Left lobe of liver (tissue), 2 donors: ENCODE measurements at places on chromosomes 7 and 10.

DNA sequence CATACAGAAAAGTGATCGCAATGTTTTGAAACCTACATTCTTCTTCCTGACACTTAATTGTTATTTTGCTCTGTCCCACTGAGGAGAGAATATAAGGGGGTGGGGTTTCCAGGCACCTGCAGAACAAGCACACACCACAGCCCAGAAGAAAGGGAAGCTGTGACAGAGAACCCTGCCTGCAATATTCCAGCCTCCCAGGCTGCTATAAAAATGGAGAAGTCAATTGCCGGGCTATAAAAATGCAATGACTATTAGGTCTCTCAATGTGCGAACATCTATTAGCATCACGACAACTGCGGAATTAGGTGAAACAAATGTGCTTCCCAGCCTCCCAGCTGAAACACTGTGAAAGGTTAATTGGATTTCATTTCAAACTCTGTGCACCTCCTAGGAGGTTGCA, 145.3 kb upstream of the FRMD4A start:
- DNase-seq, result no peak

- DNase-seq, result no peak
These were observed 754 bp downstream of the GSTO1 start for GRCh38 chr10:104255311-104255981.

DNA sequence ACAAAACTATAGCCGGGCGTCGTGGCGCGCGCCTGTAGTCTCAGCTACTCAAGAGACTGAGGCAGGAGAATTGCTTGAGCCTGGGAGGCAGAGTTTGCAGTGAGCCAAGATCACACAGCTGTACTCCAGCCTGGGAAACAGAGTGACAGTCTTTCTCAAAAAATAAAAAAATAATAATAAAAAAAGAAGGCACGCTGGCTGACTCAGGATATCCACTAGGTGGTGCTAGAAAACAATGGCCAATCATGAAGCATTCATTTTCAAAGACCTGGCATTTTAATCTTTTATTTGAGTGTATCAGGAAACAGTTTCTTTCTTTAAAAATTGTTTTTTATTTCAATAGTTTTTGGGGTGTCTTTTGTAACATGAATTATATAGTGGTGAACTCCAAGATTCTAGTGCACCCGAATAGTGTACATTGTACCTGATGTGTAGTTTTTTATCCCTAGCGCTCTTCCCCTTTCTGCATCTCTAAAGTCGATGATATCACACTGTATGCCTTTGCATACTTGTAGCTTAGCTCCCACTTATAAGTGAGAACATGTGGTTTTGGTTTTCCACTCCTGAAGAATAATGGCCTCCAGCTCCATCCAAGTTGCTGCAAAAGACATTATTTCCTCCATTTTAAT, 88.6 kb downstream of the LYZL1 start:
- DNase-seq, result no peak

- peak; percentile 21 for DNase-seq
These were observed 40.0 kb downstream of the MYL10 start for GRCh38 chr7:101589052-101589451.

GRCh38 chr10:3959370-3960325, 174.6 kb upstream of the KLF6 start:
- DNase-seq, result no peak

GRCh38 chr10:79054203-79055099, 14.3 kb upstream of the ZMIZ1 start:
- DNase-seq, result peak; percentile 45

GRCh38 chr10:108905821-108906220, 1017.5 kb downstream of the XPNPEP1 start:
- no peak for DNase-seq
